ENCODE measurements at places on chromosomes 13 and 19. TPM values are rescaled to one million over a fixed set of nuclear protein-coding genes. Genes with fewer than 3 reads are reported as not detected.
A peak's percentile ranks its signal among the peaks of the same experiment; 100 is the strongest.

GRCh38 chr19:46489445-46490272, 6.0 kb downstream of the PNMA8B start:
- DNase-seq: peak; percentile 83

DNA sequence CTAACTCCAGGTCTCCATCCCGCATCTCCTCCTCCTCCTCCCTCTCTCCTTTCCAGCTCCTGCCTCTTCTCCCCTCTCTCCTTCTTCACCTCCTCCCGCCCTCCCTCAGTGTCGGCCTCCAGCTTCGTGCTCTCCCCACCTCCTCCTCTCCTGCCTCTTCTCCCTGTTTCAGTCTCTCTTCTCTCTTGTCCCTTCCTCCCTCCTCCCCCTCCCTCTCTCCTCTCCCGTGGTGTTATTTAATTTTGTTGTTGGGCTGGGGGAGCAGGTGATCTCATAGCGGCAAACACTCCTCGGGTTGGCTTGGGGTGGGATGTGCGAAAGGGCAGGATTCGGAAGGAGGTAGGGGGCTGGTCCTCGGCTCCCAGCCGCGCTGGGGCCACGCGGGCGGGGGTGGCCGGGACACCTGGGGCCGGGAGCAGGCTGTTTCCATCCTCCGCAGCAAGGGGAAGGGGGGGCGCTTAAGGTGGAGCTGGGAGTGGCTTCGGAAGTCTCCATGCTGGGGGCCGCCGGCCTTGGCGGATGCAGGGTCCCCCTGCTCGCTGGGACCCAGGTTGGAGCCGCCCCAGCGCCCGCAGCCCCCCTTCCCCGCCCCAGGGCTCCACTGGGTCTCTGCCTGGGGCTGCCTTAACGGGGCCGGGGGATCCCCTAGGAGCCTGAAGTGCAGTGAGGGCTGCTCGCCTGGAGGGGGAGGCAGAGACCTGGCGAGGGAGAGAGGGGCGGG, at the start of gene CA11:
TSS of gene CA11 (minus strand) at position 187 of the 721 bp plus-strand sequence. CDS start 555 bp downstream, outside the sequence.
- peak; percentile 94 for DNase-seq

DNA sequence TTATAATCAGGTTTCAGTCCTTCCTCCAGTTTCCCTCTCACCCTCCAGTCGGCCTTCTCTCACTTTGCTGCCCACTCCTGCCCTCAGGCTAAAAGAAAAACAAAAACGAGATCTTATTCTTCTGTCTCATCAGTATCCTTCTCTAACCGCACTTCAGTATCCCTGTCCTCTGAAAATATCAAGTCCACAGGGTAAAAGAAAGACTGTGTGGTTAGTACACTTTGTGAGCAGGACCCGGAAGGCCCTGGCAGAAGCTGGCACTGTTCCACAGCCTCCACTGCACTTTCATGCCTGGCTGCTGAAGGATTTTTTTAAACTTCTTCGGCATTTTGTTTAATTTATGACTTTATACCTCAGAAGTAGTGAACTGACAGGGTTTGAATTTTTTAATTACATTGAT, 51.8 kb downstream of the TM9SF2 start:
- DNase-seq: no peak

- DNase-seq: no peak
Measured at GRCh38 chr19:45446295-45446694, 21.5 kb upstream of the FOSB start.

- no peak for DNase-seq
Measured at GRCh38 chr13:102141625-102142472, 260.0 kb downstream of the FGF14 start.

DNA sequence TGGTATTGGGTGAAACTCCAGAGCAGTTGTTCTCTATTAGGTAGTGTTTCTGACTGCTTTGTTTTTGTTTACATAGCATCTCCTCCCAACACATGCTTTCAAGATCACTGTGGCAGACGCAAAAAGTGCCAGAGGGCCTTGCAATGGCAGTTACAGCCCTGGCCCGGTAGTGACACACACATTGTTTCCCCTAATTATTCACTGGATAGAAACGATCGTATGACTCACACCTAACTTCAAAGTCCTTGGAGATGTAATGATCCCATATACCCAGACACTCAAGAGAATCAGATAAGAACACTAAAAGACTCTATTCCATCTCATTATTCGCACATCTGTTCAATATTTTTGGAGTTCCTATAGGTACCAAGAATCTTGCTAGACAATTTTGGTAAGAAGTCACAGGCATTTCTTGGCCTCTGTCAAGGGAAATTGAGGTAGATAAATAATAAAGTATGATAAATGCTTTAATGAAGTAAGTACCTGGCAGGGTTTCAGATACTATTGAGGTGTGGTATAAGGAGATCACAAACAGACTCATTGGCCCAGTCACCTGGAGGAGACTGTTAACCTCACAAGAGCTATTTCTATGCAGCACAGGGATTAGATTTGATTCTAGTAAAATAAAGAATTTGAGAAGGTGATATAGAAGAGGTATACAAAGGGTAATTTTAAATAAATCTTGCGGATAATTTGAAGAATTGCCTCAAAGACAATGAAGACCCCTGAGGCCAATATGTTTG, 485.3 kb downstream of the SLITRK6 start:
- DNase-seq: no peak

- peak; percentile 57 for DNase-seq
Measured at GRCh38 chr19:34772697-34773554, at the start of gene ZNF599. ZNF599 (minus strand) TSS chr19:34773215; CDS start chr19:34772841, 374 bp downstream.

DNA sequence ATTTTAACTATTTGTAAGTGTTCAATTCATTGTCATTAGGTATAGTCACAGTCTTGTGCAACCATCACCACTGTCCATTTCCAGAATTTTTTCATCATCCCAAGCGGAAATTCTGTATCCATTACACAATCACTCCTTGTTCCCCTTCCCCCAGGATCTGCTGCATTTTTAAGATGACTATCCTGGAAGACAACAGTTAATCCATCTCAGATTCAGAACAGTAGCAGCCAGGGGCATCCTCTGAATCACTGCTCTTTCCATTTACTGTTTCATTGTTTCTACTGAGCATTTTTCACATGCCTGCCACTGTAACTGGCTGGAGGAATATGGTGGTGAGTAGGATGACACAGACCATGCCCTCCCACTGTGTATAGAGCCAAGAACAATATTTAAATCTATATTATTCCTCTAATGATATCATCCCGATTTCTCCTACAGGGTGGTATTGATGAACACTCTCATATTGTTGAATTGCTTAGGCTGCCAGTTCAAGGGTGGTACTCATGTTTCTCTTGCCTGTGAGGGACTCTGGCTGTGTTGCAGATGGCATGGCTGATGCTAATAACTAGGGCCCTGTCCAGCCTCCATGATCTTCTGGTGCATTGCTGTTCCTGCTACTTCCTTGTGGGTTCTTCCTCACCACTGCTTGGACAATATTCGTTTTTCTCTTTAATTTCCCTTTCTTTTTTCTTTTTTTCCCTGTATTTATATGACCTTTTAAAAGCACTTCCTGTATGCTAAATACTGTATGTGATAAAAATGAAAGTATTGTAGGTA, 59.0 kb downstream of the WDFY2 start:
- DNase-seq: no peak

- DNase-seq: no peak
Measured at GRCh38 chr19:33132425-33132824, 511 bp downstream of the WDR88 start.

TEAD2 gene
- total RNA-seq: 51.4 TPM

DNA sequence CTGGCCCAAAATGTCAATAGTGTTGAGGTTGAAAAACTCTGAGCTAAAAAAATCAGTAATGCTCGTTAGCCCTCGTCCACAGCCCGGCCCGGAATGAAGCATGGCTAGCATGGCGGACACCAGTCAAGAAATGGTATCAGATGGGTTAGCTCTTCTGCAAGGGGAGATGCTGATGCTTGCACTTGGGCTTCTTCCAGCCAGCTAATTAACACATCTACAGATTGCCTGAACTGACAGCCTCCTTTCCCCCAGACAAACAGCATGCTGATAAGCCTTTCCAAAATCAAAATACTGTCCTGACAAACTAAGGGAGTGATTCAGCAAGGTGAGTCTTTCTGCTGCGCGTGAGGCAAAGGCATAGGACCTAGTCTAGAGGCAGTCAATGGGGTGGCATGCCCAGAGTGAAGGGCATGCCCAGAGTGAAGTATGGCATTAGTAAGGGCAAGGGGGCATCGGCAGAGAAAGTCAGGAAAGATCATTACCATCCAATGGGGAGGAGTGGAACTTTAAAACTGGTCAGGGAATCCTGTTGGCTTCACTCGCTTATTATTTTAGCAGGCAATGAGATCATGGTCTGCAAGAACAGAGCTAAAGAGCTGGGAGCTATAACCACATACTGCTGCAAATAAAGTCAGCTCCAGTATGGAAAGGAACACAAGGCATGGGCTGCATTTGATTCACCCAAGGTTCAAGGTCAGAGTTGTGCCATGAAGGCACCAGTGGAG, 30.2 kb upstream of the UBE2L5 start:
- no peak for DNase-seq

DNA sequence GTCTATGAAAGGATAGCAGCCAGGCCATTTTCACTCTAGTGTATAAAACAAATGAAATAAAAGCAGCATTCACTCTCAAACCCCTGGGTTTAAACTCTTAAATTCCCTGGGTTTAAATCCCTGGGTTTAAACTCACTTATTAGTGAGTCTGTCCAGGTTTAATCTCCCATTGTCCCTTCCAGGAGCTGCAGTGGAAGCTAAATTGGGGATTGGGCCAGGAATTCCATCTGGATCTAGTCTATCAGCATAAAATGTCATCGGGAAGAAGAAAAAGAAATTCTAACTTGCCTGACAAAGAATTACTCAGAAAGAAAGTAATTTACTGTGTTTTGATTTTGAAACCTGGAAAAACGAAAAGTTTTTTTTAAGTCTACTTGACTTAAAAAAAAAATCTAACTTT, 54.8 kb downstream of the FRY start:
- DNase-seq: no peak

DNA sequence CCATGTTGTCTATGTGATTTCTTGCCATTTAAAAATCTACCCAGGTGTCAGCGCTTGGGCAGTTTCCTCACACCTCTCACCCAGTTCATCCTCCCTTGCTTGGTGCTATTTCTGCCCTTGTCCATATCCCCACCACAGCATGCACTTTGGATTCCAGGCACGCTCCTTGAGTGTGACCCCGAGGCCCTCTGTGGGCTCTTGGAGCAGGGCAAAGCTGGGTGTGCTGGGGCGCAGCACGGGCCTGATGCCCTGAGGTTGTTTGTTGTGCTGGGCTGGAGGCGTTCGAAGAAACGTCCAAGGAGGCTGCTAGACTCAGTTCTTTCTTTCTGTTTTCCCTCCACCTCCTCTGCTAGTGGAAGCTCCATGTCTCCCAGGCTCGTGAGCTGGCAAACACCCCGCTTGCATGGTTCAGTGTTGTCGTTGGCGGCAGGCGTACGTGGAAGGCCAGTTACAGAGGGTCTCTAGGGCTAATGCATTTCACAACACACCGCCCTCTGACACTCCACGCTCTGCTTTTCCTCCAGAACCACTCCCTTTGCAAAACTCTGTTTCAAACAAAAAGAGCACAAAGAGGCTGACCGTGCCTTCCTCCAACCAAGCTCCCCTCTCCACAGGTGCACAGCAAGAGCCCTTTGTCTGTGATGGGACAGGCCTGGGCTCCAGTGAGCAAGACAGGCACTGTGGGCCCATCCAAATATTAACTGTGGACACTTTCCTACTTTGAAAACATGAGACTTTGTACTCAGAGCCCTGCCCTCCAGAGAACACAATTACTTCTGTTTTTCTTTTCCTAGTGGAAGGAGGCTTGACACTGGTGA, 117.7 kb upstream of the GJB6 start:
- DNase-seq: peak; percentile 71

GRCh38 chr19:28290963-28291657, 921.8 kb downstream of the UQCRFS1 start:
- no peak for DNase-seq

CDADC1 gene
- total RNA-seq: 0.96 TPM

DNA sequence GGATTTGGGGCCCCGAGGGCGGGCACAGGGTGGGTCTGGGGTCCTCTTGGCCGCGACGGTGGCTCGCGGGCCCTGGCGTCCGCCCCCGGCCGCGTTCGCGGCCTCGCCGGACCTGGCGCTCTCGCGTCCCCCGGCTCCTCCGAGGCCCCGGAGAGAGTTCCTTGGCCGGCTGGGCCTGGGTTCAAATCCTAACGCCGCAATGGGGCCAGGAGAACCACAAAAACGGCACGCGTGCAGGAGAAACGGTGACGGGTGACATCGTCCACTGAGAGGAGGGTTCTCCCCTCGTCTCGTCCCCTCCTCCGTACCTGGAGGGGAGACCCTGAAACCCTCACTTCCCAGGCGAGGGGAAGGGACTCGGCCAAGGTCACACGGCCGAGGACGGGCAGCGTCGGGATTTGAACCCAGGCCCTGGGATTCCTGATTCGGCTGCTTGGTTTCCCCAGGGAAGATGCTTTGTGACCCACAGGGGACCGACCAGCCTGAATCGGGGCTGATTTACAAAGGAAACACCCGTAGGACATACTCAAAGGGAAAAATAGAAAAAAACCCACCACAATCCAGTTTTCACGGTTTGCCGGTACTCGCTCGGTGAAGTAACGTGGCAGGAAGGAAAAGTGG, 624 bp downstream of the SAFB start:
- DNase-seq: peak; percentile 70

GRCh38 chr19:35177377-35178274, 23.1 kb downstream of the FXYD5 start:
- no peak for DNase-seq

- DNase-seq: no peak
Measured at GRCh38 chr19:57227502-57227901, 3.3 kb upstream of the AURKC start.

IZUMO2 gene
- not detected for total RNA-seq

DNA sequence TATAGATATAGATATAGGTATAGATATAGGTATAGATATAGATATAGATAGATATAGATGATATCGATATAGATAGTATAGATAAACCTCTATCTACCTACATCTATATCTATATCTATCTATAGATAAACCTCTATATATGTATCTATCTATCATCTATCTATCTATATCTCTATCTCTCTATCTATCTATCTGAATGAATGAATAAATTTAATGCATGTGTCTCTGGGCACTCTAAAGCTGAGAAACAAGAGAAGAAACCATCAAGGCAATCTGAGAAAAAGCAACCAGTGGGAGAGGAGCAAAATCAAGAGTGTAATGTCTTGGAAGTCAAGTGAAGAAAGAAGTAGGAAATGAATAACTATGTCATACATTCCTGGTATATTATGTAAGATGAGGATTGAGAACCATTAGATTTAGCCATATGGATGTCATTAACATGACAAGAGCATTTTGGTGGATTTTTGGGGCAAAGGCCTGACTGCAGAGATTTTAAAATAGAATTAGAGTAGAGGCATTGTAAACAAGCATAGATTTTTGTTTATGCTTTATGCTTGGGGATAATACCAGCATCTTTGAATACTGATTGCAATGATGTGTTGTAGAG, 1262.7 kb upstream of the MIR17HG start:
- DNase-seq: no peak

- no peak for DNase-seq
Measured at GRCh38 chr13:106612688-106613087, 44.8 kb upstream of the ARGLU1 start.

DNA sequence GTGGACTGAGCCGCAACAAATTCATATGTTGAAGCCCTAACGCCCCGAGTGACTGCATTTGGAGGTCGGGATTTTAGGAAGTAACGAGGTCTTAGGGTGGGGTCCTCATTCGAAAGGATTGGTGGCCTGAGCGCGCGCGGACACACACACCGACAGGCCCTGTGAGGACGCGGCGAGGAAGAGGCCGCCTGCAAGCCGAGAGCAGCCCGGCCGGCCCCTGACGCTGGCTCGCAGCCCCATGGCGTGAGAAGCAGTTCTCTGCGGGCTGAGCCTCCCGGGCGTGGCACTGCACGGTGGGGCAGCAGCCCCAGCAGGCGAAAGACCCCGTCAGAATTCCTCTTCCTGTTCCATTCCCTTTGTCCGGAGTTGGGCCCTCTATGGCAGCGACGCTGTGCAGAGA, 131.2 kb downstream of the CRYL1 start:
- DNase-seq: no peak
